ENCODE measurements at places on chromosomes 16 and 17.
A peak's percentile ranks its signal among the peaks of the same experiment; 100 is the strongest.

DNA sequence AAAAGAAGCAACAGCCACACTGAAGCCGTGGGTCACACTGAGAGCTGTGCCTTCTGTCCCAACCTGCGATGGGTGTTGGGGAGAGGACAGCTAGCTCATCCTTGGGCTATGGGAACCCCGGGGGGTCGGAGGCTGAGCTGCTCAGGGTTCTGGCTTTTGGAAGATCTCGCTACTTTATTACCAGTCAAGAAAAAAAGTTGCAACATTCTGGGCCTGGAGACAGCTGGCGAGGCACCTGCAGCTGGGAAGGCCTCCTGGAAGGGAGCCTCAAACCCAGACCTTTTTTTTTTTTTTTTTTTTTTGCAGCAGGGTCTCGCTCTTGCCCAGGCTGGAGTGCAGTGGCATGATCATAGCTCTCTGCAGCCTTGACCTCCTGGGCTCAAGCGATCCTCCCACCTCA, 24.9 kb downstream of the TPSD1 start:
- DNase-seq: no peak

DNA sequence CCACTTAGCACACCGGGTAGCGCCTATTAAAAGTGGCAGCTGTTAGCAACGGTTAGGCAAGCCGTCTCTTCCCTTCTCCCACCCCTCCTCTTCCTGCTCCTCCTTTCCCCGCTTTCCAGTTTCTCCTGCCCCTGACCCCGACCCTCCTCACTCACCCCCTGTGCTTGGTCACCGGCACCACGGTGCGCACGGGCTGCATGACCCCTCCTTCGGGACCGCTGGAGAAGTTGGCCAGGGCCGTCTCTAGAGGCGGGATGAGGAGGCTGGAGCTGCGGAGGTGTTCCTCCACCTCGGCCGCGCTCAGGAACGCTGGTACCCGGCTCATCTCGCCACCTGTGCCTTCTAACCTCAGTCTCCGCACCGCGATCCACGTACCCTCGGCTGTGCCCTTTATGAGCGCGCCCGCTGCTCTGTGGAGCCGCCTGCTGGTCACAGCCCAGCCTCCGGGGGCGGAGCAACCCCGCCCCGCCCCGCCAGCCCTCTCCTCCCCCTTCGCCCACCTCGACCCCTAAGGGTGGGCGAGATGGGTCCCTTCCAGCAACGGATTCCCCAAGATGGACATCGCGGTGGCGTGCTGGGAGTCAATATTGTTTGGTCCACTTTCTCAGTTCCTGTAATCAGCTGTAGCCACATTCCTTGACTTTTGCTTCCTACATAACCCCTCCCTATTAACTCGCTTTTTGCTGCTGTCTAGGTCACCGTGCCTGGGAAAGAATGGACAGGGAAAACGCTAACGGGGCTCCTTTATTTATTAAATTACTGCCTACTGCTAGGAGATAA, at the start of gene CRYM:
TSS of gene CRYM (minus strand) at position 364 of the 780 bp plus-strand sequence. CDS start at position 325, 39 bp downstream.
- peak; percentile 87 for DNase-seq

DNA sequence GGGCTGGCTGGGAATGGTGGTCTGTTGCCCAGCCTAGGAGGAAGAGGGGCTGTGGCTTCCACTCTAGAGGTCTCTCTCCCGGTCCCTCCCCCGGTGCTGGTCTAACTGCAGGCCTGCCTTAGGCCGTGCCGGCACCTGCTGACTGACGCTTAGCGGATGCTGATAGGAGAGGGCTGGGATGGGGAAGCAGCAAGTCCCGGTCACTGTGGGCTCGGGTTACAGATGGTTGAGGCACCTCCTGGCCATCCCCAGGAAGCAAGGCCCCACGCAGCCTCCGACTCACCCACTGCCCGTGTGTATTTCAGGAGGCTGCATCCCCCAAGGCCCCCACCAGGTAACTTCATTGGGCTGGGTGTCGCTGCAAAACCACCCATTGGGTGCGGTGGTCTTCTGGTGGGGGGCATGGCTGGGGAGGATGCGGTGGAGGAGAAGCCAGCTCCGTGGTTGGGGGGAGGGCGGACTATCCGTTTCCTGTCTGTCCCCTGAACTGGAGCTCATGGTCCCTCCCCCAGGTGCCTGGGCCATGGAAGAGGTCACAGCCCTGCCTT, 278.9 kb downstream of the SEC14L1 start:
- DNase-seq: peak; percentile 58

DNA sequence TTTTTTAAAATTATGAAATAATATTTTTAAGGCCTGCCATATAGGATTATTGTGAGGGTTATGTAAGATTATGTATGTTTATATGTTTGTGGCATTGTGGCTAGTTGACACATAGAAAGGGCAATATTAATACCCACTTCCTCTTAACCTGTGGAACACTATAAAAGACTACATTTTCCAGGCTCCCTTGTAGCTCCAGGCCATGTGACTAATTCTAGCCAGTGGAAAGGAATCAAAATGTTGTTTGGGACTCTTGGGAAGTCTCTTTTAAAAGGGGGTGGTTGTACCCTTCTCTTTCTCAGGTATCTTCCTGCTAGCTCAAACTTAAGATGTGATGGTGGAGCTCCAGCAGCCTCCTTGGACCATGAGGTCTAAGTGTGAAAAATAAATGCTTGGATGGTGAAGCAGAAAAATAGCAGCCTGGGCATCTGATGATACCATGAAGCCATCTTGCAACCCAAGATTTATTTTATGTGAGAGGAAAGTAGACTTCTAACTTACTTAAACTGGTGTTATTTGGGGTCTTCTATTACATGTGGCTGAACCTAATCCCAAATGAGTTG, 39.2 kb downstream of the TEKT5 start:
- no peak for DNase-seq

- DNase-seq: no peak
Measured at GRCh38 chr17:75508931-75509361, 6.4 kb downstream of the CASKIN2 start.

GRCh38 chr17:59347975-59348391, 16.5 kb downstream of the YPEL2 start:
- DNase-seq: no peak

- DNase-seq: no peak
Measured at GRCh38 chr17:64016231-64016784, 4.1 kb downstream of the ICAM2 start.

GRCh38 chr17:74213861-74214391, 555 bp downstream of the TTYH2 start:
- DNase-seq: peak; percentile 60

- DNase-seq: peak; percentile 31
Measured at GRCh38 chr16:78628461-78629045, 529.1 kb downstream of the WWOX start.

- no peak for DNase-seq
Measured at GRCh38 chr17:50096092-50096491, 941 bp downstream of the PDK2 start.

- DNase-seq: no peak
Measured at GRCh38 chr17:64355536-64356303, 34.9 kb downstream of the PECAM1 start.

DNA sequence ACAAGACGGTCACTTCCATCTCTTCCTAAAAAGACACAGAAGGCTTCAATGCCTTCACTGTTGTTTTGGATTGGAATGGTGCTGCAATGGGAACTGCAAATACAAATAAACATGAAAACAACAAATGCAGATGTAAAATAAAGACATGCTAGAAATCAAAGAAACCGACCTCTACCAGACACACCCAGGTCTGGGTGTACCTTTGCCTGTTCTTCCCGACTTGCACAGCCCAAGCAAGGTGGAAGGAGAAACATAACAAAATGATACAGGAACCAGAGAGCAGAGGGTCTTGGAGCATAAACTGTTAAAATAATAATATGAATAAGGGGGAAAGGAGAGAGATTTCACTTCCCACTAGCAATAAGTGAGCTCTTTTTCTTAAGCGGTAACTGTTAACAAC, 17.3 kb downstream of the RFFL start:
- DNase-seq: no peak

DNA sequence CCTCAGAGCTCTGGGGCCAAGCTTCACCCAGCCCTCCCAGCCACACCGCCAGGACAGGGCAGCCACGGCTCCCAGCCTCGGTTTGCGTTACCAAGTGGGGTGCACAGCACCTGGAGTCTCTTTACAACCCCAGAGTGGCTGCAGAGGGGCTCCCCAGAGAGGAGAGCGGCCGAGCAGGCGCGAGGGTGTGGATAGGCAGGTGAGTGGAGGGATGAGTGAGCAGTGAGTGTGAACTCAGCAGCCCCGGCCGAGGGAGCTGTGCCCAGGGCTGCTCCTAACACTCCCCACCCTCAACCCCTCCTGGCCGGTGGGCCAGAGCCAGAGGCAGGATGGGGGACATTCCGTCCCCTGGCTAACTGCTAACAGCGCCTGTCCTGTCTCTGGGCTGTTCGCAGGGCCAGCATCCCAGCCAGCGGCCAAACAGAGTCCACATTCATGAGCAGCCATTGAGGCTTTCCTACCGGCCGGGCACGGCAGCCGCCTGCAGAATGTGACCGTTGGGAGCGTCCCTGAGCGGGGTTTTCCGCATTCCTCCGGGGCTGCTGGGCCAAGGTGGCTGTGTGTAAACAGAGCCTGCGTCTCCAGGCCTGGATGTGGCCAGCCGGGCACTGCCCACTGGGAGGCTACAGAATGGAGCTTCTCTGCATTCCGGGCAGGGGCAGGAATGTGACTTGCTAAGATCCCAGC, 5.3 kb downstream of the ZNF469 start:
- peak; percentile 70 for DNase-seq

DNA sequence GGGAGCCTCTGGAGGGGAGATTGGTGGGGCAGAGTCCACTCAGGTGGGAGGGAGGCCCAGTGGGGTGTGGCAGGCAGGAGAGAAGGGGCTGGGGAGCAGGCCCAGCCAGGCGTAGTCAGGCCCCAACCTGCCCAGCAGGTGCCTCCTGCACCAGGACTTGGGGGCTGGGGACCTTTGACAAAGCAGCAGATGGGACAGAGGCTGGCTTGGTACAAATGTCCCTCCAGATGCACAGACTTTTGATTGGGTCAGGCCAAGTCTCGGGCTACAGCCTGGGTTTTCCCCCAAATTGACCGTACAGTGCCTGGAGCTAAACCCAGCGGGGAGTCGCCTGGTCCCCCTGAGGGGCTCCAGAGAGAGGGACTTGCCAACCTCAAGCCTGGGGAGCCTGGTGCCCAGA, 411 bp downstream of the GGT6 start:
- no peak for DNase-seq

- DNase-seq: no peak
Measured at GRCh38 chr17:3510090-3510489, 34.3 kb downstream of the ASPA start.

DNA sequence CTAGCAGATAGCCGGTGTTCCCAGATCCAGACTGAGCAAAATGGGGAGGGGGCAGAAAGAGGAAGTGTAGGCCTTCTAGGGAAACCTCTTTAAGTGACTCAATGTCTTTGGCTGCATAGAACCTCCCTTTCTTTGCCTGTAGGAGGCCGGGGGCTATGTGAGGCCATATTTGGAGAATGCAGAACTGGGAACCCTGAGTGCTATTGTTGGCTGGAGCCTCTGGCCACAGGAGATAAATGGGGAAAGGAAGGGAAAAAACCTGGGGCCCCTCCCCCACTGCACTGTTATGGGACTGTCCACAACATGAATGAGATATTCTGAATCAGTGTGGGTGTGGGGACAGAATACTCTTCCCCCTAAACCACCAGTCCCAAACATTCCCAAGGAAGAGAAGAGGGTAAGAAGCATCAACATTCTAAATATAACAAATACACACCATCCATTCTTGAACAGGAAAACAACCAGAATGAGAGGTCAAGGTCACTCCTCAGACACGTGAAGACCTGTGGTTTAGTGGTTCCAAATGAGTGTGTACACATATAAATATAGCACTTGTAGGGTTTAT, 2.4 kb downstream of the VPS25 start:
- DNase-seq: no peak

DNA sequence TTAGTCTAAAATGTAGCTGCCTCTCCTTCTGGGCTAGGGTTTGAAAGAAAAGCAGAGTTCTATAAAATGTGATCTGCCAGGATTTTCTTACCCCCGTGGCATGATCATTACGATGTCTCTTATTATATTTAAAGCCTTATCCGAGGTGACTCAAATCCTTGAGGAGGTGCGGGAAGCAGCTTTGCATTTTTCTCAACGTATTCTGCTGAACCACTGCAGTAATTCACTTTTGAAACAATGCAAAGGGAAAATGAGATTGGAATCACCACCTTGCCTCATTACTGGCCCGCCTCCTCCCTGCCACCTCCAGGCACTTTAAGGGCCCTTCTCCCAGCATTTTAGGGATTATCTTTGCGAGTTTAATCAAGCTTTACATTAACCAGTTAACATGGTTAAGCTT, 9.7 kb upstream of the NOG start:
- DNase-seq: no peak

DNA sequence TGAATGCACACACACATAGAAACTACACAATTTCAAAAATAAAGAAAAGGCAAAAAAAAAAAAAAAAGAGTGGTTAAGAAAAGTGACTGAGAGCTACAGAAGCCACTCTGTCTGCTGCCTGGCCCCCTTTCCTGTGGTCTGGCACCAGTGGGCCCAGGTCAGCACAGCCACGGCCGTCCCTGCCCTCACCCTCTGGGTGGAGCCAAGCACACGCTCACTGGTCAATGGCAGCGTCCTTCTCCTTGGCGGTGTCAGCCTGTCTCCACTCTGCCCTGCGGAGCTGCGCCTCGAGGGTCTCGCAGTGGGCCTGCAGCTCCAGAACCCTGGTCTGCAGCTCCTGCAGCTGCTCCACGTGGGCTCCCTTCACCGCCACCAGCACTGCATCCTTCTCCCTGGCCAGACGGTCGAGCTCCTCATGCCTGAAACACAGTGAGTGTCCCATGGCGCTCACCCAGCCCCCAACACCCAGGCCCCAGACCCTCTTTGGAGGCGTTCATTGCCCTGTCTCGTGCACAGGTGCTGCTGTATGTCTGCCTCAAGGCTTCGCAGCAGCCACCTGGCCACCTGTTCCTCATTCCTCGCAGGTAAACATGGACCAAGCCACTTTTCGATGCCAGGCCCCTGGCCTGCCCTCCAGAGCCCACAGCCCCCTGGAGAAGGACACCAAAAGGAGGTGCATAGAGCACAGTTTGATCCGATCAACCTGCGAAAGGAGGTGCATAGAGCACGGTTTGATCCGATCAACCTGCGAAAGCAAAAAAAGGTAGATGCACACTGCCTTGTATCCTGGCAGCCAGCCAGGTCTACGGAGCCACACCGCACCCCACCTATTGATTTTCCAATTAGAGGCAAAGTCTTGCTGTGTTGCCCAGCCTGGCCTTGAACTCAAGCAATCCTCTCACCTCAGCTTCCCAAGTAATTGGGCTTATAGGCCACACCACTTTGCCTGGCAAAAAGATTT, 24.4 kb downstream of the CCDC57 start:
- no peak for DNase-seq

GRCh38 chr16:17343028-17343427, 127.7 kb downstream of the XYLT1 start:
- DNase-seq: no peak

- no peak for DNase-seq
Measured at GRCh38 chr16:24189941-24190340, 66.2 kb upstream of the CACNG3 start.

DNA sequence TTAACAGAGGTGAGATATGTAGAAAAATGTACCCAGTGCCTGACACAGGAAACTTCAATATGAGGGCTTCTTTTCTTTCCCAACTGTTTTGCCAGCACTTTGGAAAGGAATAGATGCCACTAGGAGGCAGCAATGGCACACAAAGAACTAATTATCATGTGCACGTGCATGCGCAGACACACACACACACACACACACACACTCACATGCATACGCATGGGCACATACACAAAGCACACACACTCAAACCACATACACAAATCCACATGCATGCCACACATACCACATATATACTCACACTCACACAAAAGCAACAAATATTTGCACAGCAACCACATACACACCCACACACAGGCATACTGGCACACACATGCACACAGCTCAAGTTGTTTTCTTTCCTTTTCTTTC, 8.8 kb upstream of the CEP112 start:
- DNase-seq: peak; percentile 87

Measured in eye (tissue), 1 donor.